SK-MEL-5 (cell line): ENCODE measurements at places on chromosomes 4 and X. TPM values are rescaled to one million over a fixed set of nuclear protein-coding genes. Genes with fewer than 3 reads are reported as not detected.

- DNase-seq: no peak
These were observed 24.2 kb downstream of the GPRIN3 start for GRCh38 chr4:89283226-89284009.

DNA sequence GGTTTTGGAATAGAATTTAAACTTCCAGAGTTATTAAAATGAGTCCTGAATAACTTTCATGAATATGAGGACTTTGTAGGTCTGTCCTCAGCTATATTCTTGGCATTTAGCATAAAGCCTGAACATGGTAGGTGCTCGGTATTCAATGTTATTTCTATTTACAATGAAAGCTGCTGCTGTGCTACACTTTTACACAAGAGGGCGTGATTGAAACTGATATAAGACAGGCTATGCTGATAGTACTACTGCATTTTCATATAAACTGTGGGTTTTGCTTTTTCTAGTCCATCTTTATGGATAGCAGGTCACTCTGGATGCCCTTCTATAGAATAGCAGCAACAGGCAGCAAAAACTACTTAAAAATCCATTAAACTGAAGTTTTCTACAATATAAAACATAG, 12.3 kb upstream of the GNPDA2 start:
- DNase-seq: no peak

DNA sequence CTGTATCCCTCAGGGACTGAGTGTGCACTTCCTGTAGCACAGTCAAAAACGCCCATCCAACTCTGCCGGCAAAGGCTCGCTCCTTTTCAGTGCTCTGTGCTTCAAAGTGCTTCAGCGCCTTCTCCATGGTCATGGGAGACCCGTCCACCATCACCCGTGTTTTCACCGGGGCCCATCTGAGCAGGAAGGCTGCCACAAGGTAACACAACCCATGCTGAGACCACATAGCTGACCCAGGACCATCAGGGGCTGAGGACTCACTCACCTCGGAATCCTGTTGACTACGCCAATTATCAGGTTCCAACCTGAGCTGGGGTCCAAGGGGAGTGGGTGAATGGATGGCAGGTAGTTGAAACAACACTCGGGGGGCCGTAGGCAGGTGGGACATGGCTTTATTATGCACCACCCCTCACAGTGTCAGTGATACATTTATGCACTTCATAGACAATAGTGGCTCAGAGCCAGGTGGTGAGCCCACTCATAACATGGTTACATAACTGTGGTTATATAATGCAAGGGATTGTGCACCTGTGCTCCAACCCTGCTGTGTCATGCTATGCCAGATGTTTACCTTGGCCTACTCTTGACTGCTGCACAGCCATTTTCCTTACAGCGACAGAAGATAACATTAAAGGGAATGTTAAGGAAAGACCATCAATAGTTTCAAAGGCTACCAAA, 227.8 kb downstream of the ADGRL3 start:
- no peak for DNase-seq

GRCh38 chrX:103941201-103941975, 21.0 kb upstream of the TMSB15B start:
- DNase-seq: peak; percentile 59

GRCh38 chrX:77505227-77505626, 58.0 kb downstream of the FGF16 start:
- no peak for DNase-seq

DNA sequence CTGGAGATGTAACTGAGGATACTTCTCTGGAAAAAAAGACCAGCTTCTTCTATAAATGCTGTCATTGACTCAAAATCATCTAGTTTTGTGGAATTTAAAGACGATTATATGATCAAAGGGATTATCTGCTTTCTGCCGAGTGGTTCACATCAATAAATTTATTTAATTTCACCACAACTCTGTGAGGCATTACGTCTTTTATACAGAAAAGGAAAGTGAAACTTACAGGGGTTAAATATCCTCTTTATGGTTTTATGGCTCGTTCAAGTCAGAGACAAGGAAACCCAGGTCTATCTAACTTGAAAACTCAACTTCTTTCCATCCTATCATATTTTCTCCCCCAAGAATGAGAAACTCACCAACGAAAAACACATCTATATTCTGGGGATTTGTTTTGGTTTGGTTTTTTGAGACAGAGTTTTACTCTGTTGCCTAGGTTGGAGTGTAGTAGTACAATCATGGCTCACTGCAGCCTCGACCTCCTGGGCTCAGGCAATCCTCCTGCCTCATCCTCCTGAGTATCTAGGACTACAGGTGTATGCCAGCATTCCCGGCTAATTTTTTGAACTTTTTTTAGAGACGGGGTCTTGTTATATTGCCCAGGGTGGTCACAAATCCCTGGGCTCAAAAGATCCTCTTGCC, 377.9 kb upstream of the EMCN start:
- peak; percentile 2 for DNase-seq

- DNase-seq: peak; percentile 42
These were observed 36.4 kb upstream of the HPRT1 start for GRCh38 chrX:134423606-134424005.

- no peak for DNase-seq
These were observed 383.2 kb downstream of the PACRGL start for GRCh38 chr4:21083413-21083812.

GRCh38 chrX:20521222-20521621, 254.5 kb upstream of the RPS6KA3 start:
- no peak for DNase-seq

GRCh38 chr4:94371290-94371689, 28.7 kb upstream of the HPGDS start:
- DNase-seq: no peak

DNA sequence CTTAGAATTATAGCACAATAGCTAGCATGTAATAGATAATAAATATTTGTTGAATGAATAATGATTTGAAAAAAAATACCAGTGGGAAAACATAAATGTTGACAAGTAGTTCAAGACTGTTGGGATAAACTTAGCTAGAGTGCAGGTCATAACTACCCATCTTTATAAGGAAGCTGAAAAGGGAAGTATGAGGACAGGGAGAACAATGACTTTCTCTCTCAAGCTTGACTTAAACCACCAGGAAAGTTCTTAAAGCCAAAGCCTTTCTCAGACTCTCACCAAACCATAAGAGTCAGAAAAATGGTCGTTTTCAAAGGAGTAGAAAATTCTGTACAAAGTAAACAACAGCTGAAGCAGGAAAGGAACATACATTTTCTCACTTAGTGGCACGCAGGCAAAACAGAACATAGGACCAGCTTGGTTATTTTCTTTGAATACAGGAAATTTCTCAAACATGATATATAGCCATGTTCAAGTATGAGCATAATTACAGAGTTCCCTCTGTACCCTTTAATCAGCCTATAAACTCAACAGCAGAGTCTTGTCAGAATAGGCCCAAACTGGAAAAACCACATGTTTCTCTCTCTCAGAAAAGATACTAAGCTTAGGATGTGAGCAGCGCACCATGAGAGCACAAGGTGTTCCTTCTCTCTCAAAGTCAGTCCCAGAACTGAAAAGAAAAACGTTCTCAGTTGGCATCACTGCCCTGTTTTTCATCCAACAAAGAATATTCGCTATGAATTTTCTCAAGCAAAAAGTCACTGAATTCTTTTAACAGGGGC, 28.7 kb downstream of the MAPK10 start:
- no peak for DNase-seq

OPRPN gene
- not detected in 2 replicates for total RNA-seq

TDO2 gene
- 0.29 and 0.45 TPM in 2 replicates for total RNA-seq

TLR1 gene
- 5.5 and 6.7 TPM in 2 replicates for total RNA-seq

ADAMTS3 gene
- 2.5 and 3.2 TPM in 2 replicates for total RNA-seq

WDR1 gene
- total RNA-seq: 246 and 248 TPM in 2 replicates

UGT2B11 gene
- not detected in 2 replicates for total RNA-seq

SPANXN4 gene
- total RNA-seq: 0.90 and 2.5 TPM in 2 replicates

F11 gene
- total RNA-seq: not detected in 2 replicates

TRIM61 gene
- total RNA-seq: not detected in 2 replicates

GPR119 gene
- total RNA-seq: not detected in 2 replicates

STPG2 gene
- total RNA-seq: 0.13 TPM in 1 of 2 replicates, not detected in the other
